ENCODE measurements at places on chromosomes 5 and 9. TPM values are rescaled to one million over a fixed set of nuclear protein-coding genes. Genes with fewer than 3 reads are reported as not detected.

- no peak for DNase-seq
Measured at GRCh38 chr5:161546095-161546469, 443 bp downstream of the GABRB2 start.

GRCh38 chr5:11390291-11390767 is 513.9 kb downstream of the CTNND2 start:
- DNase-seq: no peak

- DNase-seq: no peak
Measured at GRCh38 chr5:180373454-180373853, 20.3 kb upstream of the GFPT2 start.

DNA sequence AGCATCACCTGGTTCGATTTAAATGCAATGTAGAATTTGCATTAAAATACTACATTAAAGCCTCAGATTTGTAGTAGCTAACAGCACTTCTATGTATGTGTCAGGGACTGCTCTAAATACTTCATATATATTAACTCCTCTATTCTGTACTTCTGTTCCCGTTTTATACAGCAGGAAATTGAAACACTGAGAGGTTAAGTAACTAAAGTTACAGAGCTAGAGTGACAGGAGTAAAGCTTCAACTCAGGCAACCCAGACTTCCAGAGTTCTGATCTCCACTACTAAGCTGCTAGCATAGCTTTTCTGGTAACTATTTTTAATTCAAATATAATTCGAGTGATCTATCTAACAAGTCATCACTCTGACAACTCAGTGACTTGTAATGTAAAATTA is 619 bp upstream of the APC start:
- DNase-seq: no peak

DNA sequence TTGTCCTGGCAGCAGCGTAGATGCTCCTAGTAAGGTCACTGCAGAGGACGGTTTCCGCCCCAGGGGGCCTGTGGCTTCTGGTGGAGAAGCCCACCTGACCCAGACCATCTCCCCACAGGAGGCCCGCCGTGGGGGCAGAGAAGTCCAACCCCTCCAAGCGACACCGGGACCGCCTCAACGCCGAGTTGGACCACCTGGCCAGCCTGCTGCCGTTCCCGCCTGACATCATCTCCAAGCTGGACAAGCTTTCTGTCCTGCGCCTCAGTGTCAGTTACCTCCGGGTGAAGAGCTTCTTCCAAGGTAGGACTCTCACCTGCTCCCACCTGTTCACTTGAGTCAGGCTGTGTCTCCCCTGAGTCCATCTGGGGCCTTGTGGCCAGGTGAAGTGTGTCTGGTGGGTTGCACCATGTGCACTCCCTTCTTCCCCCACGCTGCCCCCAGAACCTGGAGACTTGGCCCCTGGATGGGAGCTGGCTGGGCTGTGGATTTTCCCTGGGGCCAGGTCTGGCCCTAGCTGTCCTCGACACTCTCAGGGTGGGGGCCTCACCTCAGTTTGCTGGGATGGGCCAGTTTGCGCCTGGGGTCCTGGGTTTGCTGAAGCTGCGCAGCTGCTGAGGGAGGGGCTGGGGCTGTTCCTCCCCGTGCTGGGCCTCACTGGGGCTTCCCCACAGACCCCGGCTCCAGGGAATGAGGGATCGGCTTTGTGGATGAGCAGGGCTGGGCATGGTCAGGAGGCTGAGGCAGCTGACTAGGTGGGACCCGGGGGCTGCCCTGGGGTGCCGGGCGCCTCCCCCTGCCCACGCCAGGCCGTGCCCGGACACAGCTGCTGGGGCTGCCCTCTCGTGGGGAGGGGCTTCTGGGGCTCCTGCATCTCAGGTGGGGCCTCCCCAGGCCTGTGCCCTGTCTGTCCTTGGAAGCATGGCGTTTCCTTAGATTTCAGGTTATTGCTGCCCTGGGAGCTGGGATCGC is 32.4 kb downstream of the AHRR start:
- no peak for DNase-seq

GRCh38 chr5:53882006-53882675 is 321.7 kb downstream of the NDUFS4 start:
- DNase-seq: no peak

GRCh38 chr9:38153152-38153909 is 84.3 kb upstream of the SHB start:
- DNase-seq: no peak

DNA sequence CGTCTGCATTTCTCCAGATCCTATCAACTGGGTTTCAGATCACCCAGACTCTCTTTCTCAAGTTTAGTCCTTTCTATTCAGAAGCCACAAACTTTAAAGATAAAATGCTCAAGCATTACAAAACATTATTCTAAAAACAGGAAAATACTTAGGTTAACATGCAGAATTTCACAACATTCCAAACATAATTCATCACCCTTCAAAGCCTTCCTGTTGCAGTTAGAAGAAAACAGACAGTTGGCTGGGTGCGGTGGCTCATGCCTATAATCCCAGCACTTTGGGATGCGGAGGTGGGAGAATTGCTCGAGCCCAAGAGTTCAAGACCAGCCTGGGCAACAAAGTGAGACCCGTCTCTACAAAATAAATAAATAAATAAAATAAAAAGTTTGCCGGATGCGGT is 7.7 kb upstream of the OCLN start:
- DNase-seq: no peak

DNA sequence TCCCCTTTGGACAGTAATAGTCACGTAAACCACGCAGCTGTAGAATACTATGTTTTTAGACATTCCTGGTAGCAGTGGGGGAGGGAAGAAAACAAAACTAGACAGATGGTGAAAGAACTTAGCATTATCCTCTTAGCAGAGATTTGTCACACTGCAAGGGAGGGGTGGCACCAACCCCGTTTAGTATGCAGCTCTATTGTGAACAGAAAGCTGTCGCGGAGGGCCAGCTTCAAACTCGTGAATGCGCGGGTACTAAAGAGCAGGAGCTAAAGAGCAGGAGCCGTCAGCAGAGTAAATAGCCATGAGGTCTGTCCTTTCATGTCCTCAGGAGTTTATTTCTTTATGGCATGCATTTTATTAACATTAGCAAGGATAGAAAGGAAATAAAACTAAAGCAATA is 141.9 kb upstream of the SLC12A2 start:
- DNase-seq: peak; percentile 20

GRCh38 chr5:96133341-96134079 is 171.9 kb upstream of the ELL2 start:
- no peak for DNase-seq

- DNase-seq: no peak
Measured at GRCh38 chr9:75803130-75803529, 87.3 kb upstream of the PCSK5 start.

GRCh38 chr5:142816531-142817430 is 46.6 kb downstream of the ARHGAP26 start:
- no peak for DNase-seq

DNA sequence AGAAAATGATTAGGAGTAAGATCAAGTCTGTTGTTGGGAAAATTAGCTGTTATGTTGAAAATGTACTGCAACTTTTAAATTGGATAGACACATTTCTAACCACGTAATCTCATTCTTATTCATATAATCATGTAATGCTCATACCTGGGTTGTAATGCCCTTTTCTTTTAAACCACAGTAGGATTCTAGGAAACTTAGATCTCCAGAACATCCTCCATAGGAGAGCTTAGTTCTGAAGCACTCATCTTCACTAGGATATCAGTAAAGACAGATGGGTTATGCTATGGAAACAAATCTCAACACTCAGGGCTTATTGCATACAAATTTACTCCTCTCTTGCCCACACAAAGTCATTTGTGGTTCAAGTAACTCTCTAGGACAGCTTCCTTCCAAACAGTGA is 34.8 kb upstream of the ANXA1 start:
- no peak for DNase-seq

DNA sequence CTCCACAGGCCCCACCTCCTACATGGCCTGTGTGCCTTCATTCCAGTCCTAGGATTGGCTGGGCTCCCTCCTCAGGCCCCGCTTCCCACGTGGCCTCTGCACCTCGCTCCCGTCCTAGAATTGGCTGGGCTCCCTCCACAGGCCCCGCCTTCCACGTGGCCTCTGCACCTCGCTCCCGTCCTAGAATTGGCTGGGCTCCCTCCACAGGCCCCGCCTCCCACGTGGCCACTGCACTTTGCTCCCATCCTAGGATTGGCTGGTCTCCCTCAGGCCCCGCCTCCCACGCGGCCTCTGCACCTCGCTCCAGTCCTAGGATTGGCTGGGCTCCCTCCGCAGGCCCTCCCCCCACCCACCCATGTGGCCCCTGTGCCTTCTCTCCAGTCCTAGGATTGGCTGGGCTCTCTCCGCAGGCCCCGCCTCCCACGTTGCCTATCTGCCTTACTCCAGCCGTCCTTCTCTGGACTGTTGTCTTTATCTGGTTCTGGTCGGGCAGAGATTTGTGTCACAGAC is 45.3 kb upstream of the CACNA1B start:
- no peak for DNase-seq

DNA sequence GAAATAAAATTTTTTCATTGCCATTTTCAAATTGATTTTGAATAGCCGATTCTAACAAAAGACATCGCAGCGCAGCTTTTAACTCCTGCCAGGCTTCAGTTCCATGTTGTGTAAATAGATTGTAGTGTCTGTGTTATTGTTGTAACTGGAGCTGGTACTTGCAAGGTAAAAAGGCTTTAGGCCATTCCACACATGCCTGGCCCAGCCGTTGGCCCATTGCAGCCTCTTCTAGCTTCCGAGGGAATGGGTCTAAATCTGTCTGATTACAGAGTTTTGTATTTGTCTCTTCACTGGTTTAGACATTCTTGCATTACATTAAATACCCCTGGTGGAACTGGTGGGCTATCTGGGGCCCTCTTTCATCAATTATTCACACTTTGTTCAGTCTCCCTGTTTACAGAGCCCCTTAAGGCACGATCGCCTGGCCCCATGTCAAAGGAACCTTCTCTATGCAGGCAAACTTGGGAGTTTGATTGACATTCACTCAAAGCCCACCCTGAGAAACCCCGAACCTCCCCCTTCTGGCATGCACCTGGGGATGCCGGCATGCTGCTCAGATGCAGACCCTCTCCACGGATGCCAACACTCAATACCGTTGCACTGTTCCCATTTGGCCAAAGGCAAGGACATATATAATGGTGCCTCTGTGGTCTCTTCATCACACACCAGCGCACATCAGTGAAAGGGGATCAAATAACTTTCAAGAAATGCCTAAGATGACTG is 281.7 kb upstream of the IRX2 start:
- no peak for DNase-seq

DNA sequence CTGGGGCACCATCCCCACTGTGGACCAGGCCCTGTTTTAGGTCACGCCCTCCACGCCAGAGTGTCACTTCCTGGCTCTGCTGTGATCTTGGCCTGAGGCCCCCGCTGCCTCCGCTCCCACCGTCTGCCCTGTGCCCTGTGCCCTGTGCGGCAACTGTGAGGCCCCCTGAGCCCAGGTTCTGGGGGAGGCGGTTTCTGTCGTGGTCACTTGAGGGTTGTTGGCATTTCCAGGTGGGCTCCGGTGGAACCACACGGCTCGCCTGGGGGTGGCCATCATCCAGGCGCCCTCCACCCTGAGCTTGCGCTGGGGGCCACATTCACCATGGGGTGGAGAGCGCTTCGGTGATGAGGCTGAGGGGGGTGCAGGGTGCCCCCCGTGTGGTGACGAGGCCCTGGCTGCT is 6.6 kb downstream of the DPP7 start:
- no peak for DNase-seq

DNA sequence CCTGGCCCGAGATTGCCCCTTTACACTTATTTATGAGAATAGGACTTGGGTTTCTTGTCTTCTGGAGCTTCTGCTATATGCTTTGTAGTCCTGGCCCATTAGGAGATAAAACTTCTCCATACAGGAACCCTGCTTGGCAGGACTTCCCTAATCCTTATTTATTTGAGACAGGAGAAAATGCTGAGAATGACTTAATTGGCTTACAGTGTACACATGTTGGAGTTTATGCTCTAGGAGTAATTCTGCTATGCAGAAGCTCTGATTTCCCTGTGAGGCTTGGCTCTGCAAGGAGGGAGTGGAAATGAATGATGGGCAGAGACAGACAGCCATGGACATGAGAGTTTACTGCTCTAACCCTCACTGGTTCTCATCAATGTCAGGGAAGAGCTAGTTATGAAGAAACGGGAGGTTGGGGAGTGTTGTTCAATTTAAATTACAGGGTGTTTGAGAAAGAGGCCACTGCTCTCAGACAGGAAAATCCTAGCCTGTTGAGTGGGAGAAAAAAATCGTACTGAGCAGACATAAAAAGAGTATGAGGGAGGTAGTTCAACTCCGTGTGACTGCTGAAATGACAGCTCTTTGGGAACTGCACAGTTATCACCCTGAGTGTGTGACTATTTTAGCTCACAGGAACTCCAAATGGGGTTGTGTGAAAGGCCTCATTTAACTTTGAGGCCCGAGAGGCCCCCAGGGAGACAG is 37.5 kb downstream of the ACTBL2 start:
- no peak for DNase-seq

DNA sequence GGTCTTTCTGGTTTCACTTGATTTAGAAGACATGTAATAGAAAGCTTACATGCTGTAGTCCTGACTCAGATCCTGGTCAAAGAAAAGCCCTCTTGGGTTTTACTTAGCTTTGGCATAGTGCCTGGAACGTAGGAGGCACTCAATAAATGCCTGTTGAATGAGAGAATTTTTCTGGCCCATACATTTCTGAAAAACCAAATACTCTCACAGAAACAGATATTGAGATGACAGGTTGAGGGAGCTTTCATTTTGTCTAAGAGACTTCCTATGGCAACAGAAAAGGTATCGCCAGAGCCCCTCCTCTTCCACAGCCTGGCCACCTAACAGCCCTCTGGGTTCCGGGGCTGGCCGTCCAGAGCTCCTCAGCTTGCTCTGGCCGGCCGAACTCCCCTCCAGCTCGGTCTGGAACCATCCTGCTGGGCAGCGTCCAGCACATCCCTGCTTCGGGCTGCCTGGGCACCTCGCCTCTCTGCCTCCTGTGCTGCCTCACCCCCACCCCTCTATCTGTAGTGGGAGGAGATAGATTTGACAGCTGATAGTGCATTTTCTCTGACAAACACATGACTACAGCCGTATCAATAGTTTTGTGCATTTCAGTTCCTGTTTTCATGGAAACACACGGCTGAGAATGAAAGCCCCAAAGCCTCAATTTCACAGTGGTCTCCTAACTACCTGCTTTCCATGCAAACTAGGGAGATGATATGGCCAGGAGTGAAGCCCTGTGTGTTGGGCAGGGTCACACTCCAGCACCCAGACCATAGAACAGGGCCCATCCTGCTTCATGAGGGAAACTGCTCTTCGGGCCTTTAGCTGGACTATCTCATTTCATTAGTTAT is 1.1 kb downstream of the IL4 start:
- peak; percentile 23 for DNase-seq

- no peak for DNase-seq
Measured at GRCh38 chr5:137672881-137673280, 63.0 kb downstream of the KLHL3 start.

Gene PCDHB3
- polyA plus RNA-seq: 2.2 TPM

Gene TOR1A
- 30.4 TPM for polyA plus RNA-seq

Gene PCDHA9
- polyA plus RNA-seq: not detected

Gene PSD2
- polyA plus RNA-seq: 0.42 TPM

Gene SPATA31A3
- polyA plus RNA-seq: not detected

Gene NEURL1B
- 35.4 TPM for polyA plus RNA-seq

Gene ZNF618
- polyA plus RNA-seq: 14.7 TPM

Gene KDM3B
- 71.5 TPM for polyA plus RNA-seq

Gene KCNIP1
- 5.2 TPM for polyA plus RNA-seq

Gene SLC46A2
- 0.21 TPM for polyA plus RNA-seq

Gene LCN9
- not detected for polyA plus RNA-seq

Gene SIT1
- polyA plus RNA-seq: not detected

Gene UGT3A2
- polyA plus RNA-seq: 0.63 TPM

Gene SLC1A1
- 0.36 TPM for polyA plus RNA-seq

Gene ARID3C
- not detected for polyA plus RNA-seq

Gene ADGRD2
- polyA plus RNA-seq: not detected

Gene HAPLN1
- not detected for polyA plus RNA-seq

Measured in muscle of arm (tissue), 14 donors.